ENCODE measurements at places on chromosomes 13 and 19.

DNA sequence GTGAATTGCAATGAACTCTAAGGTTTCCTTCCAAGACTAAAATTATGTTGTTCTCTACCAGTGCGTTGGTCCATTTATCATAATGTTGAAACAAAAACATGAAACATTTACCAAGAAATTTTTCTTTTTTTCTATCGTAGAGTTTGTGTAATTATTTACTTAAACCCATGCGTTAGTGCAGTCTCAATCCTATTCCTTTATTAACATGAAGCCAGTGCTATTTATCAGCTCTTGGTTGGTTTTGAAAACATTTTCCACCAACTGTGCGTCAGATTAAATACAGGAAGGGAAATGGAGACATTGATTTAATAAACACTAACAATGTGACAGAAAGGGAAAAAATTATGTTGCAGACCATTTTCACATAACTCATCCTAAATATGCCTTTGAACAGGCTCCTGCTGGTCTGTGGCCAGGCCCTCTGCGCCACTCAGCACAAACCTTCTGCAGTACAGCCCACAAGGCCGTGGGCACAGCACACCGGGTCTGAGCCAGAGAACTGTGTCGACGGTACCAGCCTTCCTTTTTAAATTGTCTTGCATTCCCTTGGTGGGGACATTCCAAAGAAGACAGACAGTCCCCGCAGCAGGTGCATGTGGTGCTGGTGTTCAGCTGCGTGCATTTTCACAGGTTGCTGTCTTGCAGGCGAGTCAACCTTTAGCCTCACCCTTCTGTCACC is 135.8 kb downstream of the SHISA2 start:
- DNase-seq, result no peak

DNA sequence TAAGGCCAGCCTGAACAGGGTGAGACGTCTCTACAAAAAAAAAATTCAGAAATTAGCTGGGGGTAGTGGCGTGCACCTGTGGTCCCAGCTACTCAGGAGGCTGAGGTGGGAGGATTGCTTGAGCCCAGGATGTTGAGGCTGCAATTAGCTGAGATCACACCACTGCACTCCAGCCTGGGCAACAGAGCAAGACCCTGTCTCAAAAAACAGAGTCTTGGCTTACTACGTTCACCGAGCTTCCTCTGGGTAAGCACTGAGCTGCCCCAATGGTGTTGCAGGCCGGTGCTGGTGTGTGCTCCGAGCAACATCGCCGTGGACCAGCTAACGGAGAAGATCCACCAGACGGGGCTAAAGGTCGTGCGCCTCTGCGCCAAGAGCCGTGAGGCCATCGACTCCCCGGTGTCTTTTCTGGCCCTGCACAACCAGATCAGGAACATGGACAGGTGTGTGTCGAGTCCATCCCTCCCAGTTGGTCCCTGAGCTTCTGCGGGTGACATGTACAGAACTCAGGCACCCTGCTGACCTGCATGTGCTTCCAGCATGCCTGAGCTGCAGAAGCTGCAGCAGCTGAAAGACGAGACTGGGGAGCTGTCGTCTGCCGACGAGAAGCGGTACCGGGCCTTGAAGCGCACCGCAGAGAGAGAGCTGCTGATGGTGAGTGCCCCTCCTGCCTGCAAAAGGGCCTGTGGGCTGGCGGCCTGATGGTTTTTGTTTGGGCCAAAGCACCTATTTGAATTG is 24.1 kb downstream of the UPF1 start:
- DNase-seq, result no peak

DNA sequence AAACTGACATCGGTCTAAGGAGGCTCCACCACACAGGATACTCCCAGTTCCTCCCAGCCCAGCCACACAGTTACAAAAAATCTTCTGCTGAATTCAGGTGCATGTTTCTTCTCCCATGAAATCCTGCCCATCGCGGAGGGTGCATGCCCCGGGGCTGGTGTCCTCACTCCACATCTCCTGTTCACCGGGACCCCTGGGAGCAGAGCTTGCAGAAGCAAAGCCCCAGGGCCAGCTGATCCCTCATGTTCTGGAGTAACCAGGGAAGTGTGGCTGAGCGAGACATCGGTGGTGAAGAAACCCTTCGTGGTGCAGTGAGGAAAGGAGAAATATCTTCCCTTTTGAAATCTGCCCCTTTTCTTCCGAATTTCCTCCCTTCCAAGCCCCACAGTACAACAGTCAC is 904 bp upstream of the SIGLEC9 start:
- no peak for DNase-seq

DNA sequence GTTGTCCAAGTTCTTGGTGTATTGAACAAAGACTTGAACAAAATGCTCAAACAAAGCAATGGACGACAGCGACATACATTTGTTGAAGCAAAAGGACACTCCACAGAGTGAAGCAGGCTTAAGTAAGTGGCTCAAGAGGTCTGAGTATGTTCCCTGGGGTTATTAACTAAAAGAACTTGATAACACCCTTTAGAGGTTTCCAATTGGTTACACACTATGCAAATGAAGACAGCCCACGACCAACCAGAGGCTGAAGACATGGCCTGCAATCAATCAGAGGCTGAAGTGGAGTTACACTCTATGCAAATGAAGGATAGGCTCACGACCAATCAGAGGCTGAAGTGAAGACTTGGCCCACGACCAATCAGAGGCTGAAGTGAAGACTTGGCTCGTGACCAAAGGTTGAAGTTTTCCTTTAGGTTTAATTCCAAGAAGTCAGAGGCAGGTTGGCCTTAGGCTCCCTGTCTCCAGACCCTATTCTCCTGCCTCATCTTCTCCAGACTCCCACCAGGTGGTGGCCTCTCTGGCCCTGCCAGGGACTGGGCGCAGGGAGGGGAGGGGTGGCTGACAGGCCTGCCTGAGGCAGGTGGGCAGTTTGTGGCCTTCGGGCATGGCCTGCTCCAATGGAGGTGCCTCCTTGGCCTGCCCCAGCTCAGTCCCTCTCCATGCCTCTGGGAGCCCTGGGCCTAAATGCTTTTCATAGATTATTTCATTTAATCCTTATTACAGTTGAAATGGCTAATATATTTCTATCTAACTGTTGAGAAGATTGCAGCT is 38.1 kb downstream of the CCDC169 start:
- no peak for DNase-seq

DNA sequence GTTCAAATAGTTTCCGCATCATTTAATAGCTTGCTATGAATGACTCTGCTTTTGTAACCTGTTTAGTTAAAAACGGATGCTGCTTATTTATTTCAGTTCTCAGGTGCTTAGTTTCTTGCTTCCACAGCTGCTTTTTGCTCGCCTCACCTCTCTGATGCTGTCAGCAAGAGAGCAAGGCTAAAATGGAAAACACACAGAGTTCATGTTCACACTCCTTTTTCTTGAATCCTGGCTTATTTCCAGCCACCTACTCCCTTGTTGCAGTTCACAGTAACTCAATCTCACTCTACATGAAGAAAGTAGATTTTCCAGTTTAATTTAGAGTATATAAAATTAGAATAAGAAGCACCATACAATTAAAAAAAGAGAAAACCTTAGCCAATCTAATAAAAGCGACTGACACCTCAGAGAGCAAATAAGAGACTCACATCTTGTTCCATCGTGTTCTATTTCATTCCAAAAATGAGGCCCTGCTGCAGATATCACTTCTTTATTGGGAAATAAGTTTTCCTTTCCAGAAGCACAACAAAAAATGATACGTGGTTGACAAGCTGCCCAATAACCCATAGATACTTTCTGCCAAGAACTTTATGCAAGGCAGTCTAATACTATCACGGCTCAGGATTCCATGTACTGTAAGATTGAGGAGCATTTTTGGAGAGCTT is 326.1 kb upstream of the SLITRK1 start:
- no peak for DNase-seq

- DNase-seq, result no peak
These were observed 76.2 kb upstream of the IRS2 start for GRCh38 chr13:109862627-109863026.

- DNase-seq, result no peak
These were observed 320.9 kb downstream of the DCLK1 start for GRCh38 chr13:35810321-35810720.

GRCh38 chr13:46633416-46633815 is 80.4 kb downstream of the LRCH1 start:
- DNase-seq, result no peak

DNA sequence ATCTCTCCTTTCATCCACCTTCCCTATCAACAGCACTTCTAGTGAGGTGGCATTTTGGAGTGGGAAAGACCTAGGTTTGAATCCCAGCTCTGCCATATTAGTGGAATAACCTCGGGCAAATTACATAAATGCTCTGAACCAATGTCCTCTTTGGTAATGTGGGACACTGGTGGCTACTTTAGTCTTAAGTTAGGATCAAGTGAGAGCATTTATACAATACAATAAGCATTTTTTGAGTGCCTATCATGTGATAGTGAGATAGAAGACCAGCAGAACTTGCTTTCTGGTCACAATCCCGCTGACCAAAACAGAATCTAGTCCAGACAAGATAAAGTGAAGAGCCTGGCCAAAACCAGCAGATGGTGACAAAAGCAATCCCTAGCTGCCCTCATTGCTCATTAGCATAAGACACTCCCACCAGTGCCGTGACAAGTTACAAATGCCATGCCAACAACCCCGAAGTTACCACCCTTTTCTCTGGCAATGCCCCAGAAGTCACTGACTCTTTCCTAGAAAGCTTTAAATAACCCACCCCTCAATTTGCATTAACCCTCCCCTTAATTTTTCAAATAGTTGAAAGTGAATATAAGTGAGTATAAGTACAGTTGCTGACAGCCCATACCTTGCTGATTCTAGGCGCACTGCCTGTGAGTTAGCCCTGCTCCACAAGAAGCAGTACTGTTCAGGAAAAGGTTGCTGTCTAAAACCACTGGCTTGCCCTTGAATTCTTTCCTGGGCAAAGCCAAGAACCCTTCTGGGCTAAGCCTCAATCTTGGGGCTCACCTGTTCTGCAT is 28.9 kb upstream of the KPNA3 start:
- DNase-seq, result no peak

DNA sequence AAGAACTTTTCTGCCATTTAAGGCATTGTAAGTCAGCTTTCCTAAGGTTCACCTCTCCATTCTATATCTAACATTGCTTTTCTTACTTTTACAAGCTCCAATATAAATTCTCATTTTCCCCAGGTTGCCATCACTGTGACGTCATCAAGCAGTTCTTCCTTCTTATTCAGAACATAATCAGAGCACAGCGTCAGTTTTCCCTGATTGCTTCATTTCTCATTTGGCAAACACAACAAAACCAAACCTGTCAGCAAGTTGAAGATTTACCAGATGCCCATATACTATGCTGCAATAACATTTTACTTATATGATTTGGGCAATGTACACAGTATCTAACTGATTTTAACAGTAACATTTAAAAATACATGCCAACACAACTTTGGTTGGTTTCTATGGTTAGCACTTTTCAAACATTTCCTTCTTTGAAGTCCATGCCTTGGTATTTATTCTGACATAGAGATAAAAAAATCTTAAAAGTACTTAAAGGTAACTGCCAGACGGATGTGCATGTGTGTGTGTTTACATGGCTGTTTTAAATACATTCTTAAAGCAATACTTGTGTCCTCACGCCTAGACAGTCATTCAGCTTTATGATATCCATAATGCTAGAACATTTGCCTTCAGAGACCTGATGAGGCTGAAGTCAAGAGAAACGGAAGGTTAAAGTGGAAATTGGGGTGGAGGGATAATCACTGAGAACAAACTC is 264.0 kb downstream of the KLF12 start:
- DNase-seq, result no peak

DNA sequence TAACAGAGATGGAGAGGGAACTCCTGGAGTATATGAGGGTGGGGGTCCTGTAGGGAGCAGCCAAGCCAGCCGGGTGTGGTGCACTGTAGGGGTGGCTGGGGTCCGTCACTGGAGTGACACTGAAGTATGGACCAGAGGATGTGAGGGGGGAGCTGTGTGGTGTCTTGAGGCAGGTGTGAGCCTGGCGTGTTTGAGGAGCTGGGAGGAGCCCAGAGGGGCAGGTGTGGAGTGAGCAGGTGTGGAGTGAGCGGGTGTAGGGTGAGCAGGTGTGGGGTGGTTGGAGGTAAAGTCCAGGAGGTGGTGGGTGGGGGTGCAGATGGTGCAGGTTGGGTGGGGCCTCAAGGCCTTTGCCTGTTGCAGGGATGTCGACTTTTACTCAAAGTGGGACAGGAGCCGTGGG is 5.9 kb downstream of the B3GNT8 start:
- no peak for DNase-seq
